ENCODE measurements at places on chromosomes 1 and 21. TPM values are rescaled to one million over a fixed set of nuclear protein-coding genes. Genes with fewer than 3 reads are reported as not detected.
A peak's percentile ranks its signal among the peaks of the same experiment; 100 is the strongest.

FAM131C gene
- not detected for total RNA-seq

AMPD1 gene
- not detected for total RNA-seq

DNA sequence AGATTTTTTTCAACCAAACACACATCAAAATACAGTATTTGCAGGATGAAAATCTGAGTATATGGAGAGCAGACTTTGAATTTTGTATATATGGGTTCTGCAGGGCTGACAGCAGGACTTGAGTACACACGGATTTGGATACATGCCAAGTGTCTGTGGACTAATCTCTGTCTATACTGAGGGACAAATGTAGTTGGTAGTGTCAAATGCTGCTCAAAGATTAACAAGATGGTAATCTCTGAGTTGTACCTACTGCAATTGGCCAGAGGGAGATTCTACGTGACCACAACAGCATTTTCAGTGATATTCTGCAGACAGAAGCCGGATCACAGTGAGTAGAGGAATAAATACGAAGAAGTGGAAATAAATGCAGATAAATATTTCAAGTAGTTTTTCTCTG is 43.4 kb downstream of the SHCBP1L start:
- no peaks in the 10 kb centered on the region for H3K4me1 ChIP-seq
- no peaks in the 10 kb centered on the region for H3K27me3 ChIP-seq
- H3K36me3 ChIP-seq: no peaks in the 10 kb centered on the region
- DNase-seq: no peak
- H3K27ac ChIP-seq: no peak overlapping the region

GRCh38 chr1:3598051-3598491 is 13.2 kb downstream of the MEGF6 start:
- DNase-seq: no peak
- H3K27me3 ChIP-seq: no peaks in the 10 kb centered on the region
- no peaks in the 10 kb centered on the region for H3K36me3 ChIP-seq
- no peak overlapping the region for H3K4me3 ChIP-seq

- H3K27ac ChIP-seq: no peak overlapping the region
- no peaks in the 10 kb centered on the region for H3K4me1 ChIP-seq
- no peak overlapping the region for H3K4me3 ChIP-seq
- DNase-seq: no peak
These were observed 256.8 kb upstream of the C1orf105 start for GRCh38 chr1:172163498-172164215.

ATAD3C gene
- 1.5 TPM for total RNA-seq

- H3K36me3 ChIP-seq: no peaks in the 10 kb centered on the region
- no peaks in the 10 kb centered on the region for H3K4me1 ChIP-seq
- peak; percentile 22 for DNase-seq
- no peaks in the 10 kb centered on the region for H3K27me3 ChIP-seq
These were observed 34.0 kb upstream of the SSX2IP start for GRCh38 chr1:84724128-84724860.

SYPL2 gene
- not detected for total RNA-seq

GRCh38 chr1:111468717-111469100 is 5.1 kb upstream of the C1orf162 start:
- peaks cover 58% of the 10 kb centered on the region for H3K4me1 ChIP-seq
- H3K27ac ChIP-seq: no peak overlapping the region
- no peak for DNase-seq
- H3K4me3 ChIP-seq: no peak overlapping the region

SPRR4 gene
- not detected for total RNA-seq

DNA sequence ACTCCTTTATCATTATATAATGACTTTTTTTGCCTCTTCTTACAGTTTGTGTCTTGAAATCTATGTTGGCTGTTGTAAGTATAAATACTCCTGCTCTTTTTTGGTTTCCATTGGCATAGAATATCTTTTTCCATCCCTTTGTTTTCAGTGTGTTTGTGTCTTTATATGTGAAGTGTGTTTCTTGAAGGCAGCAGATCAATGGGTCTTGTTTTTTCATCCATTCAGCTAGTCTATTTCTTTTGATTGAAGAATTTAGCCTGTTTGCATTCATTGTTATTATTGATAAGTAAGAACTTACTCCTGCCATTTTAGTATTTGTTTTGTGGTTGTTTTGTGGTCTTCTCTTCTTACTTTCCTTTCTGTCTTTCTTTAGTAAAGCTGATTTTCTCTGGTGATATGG is 322.8 kb downstream of the PLA2G4A start:
- no peaks in the 10 kb centered on the region for H3K36me3 ChIP-seq
- H3K4me3 ChIP-seq: no peak overlapping the region
- no peaks in the 10 kb centered on the region for H3K27me3 ChIP-seq
- no peaks in the 10 kb centered on the region for H3K4me1 ChIP-seq
- no peak for DNase-seq

RNF223 gene
- total RNA-seq: not detected

DNA sequence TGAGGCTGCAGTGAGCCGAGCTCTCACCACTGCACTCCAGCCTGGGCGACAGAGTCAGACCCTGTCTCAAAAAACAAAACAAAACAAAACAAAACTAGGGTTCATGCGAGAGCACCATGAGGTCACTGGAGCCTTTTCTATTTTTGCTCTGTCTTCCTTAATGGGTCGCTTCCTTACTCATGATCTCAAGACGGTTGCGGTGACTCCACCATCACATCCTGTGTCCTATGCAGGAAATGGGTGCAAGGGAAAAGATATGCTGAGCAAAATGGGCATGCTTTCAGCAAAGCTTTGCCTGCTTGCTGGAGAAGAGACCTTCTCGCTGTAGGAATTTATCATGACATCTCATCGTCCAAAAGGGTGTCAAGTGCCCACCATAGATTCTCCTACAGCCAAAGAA is 36.4 kb downstream of the WNT9A start:
- H3K4me1 ChIP-seq: no peaks in the 10 kb centered on the region
- no peak overlapping the region for H3K4me3 ChIP-seq
- H3K27me3 ChIP-seq: no peaks in the 10 kb centered on the region
- DNase-seq: no peak
- H3K27ac ChIP-seq: no peak overlapping the region

LCE2B gene
- not detected for total RNA-seq

PRAMEF8 gene
- not detected for total RNA-seq

- no peak for DNase-seq
- H3K27me3 ChIP-seq: no peaks in the 10 kb centered on the region
- no peak overlapping the region for H3K27ac ChIP-seq
- peaks cover 11% of the 10 kb centered on the region for H3K36me3 ChIP-seq
- H3K4me1 ChIP-seq: peaks cover 68% of the 10 kb centered on the region
These were observed 65.8 kb downstream of the CD34 start for GRCh38 chr1:207845109-207845508.

GRCh38 chr1:59593798-59594790 is 220.7 kb upstream of the HOOK1 start:
- H3K27ac ChIP-seq: no peak overlapping the region

CD101 gene
- 2.6 TPM for total RNA-seq

DNA sequence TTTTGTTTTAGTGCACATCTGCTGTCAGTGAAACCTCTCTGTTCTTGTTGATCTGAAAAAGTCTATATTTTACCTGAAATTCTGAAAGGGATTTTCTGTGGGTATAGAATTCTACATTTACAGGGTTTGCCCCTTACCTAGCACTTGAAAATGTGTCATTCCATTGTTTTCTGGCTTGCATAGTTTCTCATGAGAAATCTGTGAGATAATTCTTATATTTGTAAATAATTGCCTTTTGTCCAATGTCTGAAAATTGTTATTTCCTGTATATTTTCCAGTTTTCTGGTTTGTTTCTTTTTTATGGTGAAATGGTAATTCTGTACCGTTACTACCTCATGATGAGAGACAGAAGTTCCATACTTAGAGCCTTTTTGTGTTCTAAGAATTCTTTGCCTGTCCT is 11.8 kb upstream of the SCAF4 start:
- H3K27me3 ChIP-seq: no peaks in the 10 kb centered on the region
- no peak for DNase-seq
- no peaks in the 10 kb centered on the region for H3K36me3 ChIP-seq
- no peak overlapping the region for H3K4me3 ChIP-seq

CFHR4 gene
- total RNA-seq: not detected

KIFAP3 gene
- total RNA-seq: 22.2 TPM

PPIAL4G gene
- 5.2 TPM for total RNA-seq

- no peaks in the 10 kb centered on the region for H3K27me3 ChIP-seq
- peaks cover 22% of the 10 kb centered on the region for H3K4me1 ChIP-seq
- peak overlapping the region; percentile 47 for H3K27ac ChIP-seq
- H3K4me3 ChIP-seq: no peak overlapping the region
- H3K36me3 ChIP-seq: peaks cover 15% of the 10 kb centered on the region
These were observed 4.1 kb downstream of the TEX38 start for GRCh38 chr1:46675549-46676314.

DNA sequence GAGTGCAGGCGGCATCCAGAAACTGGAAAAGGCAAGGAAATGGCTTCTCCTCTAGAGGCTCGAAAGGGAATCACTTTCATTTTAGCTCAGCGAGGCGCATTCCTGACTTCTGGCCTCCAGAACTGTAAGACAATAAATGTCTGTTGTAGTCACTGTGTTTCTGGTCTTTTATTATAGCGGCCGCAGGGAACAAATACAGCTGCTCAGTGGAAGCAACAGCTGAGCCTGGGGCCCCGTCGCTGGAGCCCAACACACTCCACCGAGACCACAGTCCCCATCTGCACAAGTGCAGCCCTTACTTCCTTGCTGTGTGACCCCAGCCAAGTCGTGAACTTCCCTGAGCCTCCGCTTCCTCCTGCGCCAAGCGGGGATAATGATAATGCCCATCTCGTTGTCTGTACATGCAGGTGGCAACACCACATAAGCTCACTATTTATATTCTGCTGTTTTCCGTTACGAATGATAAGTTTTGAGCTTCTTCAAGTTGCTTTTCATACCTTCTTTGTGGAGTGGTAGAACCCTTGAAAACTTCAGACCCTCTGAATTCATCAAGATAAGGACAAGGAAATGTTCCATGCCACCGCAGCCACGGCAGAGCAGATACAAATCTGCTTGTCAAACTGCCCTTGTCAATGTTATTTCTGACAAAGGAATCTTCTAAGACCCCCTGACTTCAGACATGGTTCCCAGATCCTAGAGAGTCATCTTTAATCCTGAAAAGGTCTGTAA is 3.2 kb upstream of the LAPTM5 start:
- H3K4me1 ChIP-seq: peaks cover 68% of the 10 kb centered on the region
- peak overlapping the region; percentile 40 for H3K27ac ChIP-seq
- H3K36me3 ChIP-seq: no peaks in the 10 kb centered on the region
- H3K27me3 ChIP-seq: no peaks in the 10 kb centered on the region
- H3K4me3 ChIP-seq: no peak overlapping the region

- DNase-seq: no peak
- H3K36me3 ChIP-seq: no peaks in the 10 kb centered on the region
These were observed 4.3 kb downstream of the SKI start for GRCh38 chr1:2232255-2232915.

GRCh38 chr1:52588027-52588426 is 14.1 kb upstream of the GPX7 start:
- no peaks in the 10 kb centered on the region for H3K27me3 ChIP-seq
- no peak overlapping the region for H3K27ac ChIP-seq
- H3K36me3 ChIP-seq: no peaks in the 10 kb centered on the region
- no peaks in the 10 kb centered on the region for H3K4me1 ChIP-seq

- no peak overlapping the region for H3K4me3 ChIP-seq
- H3K27ac ChIP-seq: peak overlapping the region; percentile 28
- peaks cover 64% of the 10 kb centered on the region for H3K36me3 ChIP-seq
- H3K4me1 ChIP-seq: peaks cover 16% of the 10 kb centered on the region
- peak; percentile 7 for DNase-seq
- no peaks in the 10 kb centered on the region for H3K27me3 ChIP-seq
These were observed 36.0 kb downstream of the CAPN2 start for GRCh38 chr1:223748405-223748772.

DNA sequence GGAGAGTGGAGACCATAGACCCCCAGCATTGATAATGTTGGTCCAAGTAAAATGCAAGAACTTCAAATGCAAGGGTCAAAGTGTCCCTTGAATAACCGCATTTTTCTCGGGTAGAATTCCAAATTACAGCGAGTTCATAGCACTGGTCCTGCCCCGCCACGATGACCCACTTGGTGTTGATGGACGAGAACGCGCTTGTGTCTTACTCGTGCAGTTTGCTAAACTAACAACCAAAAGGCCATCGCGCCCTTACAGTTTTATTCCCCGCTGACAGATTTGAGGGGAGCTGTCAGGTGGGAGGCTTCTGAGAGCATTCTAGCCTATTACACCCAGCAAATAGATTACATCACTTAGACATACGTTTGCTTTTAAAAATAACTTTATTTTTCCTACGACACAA is 17.3 kb upstream of the TSPEAR start:
- H3K36me3 ChIP-seq: no peaks in the 10 kb centered on the region
- no peak overlapping the region for H3K27ac ChIP-seq
- H3K4me3 ChIP-seq: no peak overlapping the region
- DNase-seq: no peak
- H3K27me3 ChIP-seq: peaks cover 6% of the 10 kb centered on the region
- H3K4me1 ChIP-seq: peaks cover 5% of the 10 kb centered on the region

GRCh38 chr21:39714331-39714730 is 30.7 kb upstream of the IGSF5 start:
- no peak for DNase-seq
- no peak overlapping the region for H3K27ac ChIP-seq
- H3K4me3 ChIP-seq: no peak overlapping the region

- H3K4me1 ChIP-seq: no peaks in the 10 kb centered on the region
- no peak overlapping the region for H3K27ac ChIP-seq
- peaks cover 8% of the 10 kb centered on the region for H3K27me3 ChIP-seq
- H3K36me3 ChIP-seq: no peaks in the 10 kb centered on the region
- no peak overlapping the region for H3K4me3 ChIP-seq
- no peak for DNase-seq
These were observed 7.7 kb downstream of the CACNA1E start for GRCh38 chr1:181490740-181491712.

DNA sequence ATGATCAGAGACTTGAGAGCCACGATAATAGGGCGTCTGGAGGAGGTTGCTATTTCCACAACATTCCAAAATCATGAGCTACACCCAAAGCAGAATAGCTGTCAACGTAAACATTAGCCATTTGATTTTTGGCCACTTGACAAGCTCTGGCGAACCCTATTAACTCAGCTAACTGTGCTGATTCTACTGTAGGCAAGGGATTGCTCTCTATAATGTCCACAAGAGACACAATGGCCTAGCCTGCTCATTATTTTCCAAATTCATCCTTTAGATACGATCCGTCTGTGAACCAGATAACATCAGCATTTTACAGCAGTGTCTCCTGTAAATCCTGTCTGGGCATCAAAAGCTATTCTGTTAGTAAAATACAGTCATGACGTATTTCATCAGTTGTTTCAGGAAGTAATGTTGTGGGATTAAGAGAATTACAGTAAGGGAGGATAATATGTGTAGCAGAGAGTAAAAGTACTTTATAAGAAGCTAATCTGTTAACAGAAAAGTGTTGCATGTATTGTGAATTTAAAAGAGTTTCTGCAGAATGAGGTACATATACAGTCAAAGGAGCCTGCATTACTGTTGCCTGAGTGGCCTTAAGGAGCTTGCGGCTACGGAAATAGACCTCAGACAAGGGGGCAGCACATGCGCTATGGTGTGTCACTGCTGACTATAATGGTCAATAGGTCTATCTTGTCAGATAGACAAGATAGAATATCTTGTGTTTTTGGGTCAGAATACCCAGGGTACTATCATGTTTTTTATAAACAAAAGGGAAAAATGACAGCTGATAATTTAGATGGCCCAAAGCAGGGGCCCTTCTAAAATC is 44.9 kb upstream of the TINAGL1 start:
- H3K4me1 ChIP-seq: peaks cover 4% of the 10 kb centered on the region
- no peak overlapping the region for H3K27ac ChIP-seq
- no peak overlapping the region for H3K4me3 ChIP-seq
- no peaks in the 10 kb centered on the region for H3K36me3 ChIP-seq

All from CD4-positive, alpha-beta memory T cell (primary cell).